Osteoblast (primary cell): ENCODE measurements at places on chromosomes 2 and 18. TPM values are rescaled to one million over a fixed set of nuclear protein-coding genes. Genes with fewer than 3 reads are reported as not detected.

Gene RGPD4
- under 0.01 TPM in 1 of 2 replicates, not detected in the other for total RNA-seq

Gene GKN2
- total RNA-seq: not detected in 2 replicates

Gene SCG2
- 2.2 and 2.4 TPM in 2 replicates for total RNA-seq

Gene XDH
- under 0.01 TPM in 2 replicates for total RNA-seq

Gene KCNE4
- total RNA-seq: 37.6 and 40.4 TPM in 2 replicates

Gene RAPGEF4
- total RNA-seq: 0.36 and 0.59 TPM in 2 replicates

- H3K4me3 ChIP-seq: no peak overlapping the region
- no peak overlapping the region for H3K27ac ChIP-seq
- no peak for DNase-seq
- H3K36me3 ChIP-seq: no peaks in the 10 kb centered on the region
These were observed 223.5 kb downstream of the RDH14 start for GRCh38 chr2:18336975-18337374.

GRCh38 chr2:8860239-8860638 is 22.8 kb upstream of the KIDINS220 start:
- H3K36me3 ChIP-seq: peaks cover 37% of the 10 kb centered on the region
- DNase-seq: no peak
- no peaks in the 10 kb centered on the region for H3K4me1 ChIP-seq
- no peaks in the 10 kb centered on the region for H3K27me3 ChIP-seq

DNA sequence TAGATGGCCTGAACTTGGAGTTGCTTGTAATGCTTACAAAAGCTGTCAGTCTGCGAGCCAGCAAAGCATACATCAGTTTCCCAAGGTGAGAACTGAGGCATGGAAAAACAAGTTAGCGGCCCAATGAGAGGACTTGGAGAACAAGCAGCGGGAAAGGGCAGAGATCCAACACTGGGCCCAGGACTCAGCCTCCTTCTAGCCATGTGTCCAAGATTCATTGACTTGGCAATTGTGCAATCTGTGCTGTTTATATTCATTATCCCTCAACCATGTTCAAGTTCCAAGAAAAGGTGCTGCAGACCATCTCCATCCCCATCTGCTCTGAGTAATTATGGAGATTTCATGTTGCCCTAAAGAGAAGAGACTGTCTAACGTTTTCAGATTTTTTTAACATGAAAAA is 187.4 kb downstream of the ALK start:
- no peak for DNase-seq
- H3K4me1 ChIP-seq: no peaks in the 10 kb centered on the region
- H3K27ac ChIP-seq: no peak overlapping the region
- no peaks in the 10 kb centered on the region for H3K36me3 ChIP-seq
- peaks cover 11% of the 10 kb centered on the region for H3K27me3 ChIP-seq

DNA sequence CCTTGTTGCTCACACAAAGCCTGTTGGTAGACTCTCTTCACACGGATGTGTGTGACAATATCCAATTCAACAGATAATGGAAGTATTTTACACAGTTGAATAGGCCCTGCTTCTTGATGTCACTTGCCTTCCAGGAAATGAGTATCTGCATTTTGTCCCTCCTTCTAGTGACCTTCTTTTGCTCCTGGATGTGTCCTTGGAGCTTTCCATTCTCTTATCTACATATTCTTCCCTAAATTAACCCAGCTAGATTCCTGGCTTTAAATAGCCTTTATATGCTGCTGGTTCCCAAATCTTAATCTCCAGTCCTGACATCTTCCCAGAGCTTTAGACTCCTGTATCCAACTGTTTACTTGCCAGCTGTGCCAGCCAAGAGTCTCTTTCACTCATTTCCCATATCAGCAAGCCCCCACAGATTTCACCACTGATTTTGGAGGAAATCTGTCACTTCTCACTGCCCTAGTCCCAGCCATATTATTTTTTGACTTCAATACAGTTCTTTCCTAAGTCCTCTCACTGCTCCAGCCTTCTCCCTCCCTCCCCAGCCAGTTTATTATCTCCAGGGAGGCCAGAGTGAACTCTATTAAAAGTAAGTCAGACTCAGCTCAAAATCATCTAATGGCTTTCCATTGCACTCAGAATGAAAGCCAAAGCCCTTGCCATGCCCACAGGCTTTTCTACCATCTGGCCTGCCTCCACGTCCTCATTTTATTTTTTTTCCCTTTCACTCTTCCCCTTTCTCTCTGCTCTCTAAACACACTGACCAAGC is 170.0 kb downstream of the PDE11A start:
- DNase-seq: no peak
- no peaks in the 10 kb centered on the region for H3K27me3 ChIP-seq
- no peaks in the 10 kb centered on the region for H3K4me1 ChIP-seq
- no peaks in the 10 kb centered on the region for H3K36me3 ChIP-seq
- no peak overlapping the region for H3K27ac ChIP-seq

GRCh38 chr2:11996618-11997017 is 250.2 kb downstream of the LPIN1 start:
- no peak overlapping the region for H3K4me3 ChIP-seq
- H3K27me3 ChIP-seq: no peaks in the 10 kb centered on the region
- H3K4me1 ChIP-seq: peaks cover 31% of the 10 kb centered on the region
- H3K36me3 ChIP-seq: no peaks in the 10 kb centered on the region
- DNase-seq: peak; percentile 77

DNA sequence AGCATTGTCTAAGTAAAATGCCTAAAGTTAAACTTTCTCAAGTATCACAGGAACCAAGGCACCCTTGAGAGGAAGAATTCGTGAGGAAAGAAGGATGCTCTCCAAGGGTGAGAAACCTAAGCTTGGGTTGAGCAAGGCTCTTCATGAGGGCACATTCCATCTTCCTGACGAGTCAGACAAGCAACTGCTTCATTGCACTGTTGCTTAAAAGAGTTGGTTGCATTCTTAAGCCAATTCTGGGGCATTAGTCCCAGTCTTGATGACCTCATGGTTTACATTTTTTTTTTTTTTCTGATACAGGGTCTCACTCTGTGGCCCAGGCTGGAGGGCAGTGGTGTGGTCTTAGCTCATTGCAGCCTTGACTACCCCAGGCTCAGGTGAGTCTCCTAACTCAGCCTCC is 237.5 kb downstream of the ACTR3 start:
- no peaks in the 10 kb centered on the region for H3K4me1 ChIP-seq
- no peaks in the 10 kb centered on the region for H3K36me3 ChIP-seq
- H3K27me3 ChIP-seq: no peaks in the 10 kb centered on the region
- no peak overlapping the region for H3K27ac ChIP-seq
- no peak overlapping the region for H3K4me3 ChIP-seq

GRCh38 chr18:47113796-47114540 is 36.3 kb downstream of the HDHD2 start:
- DNase-seq: no peak
- peaks cover 8% of the 10 kb centered on the region for H3K4me1 ChIP-seq
- no peak overlapping the region for H3K4me3 ChIP-seq
- peaks cover 30% of the 10 kb centered on the region for H3K36me3 ChIP-seq
- no peaks in the 10 kb centered on the region for H3K27me3 ChIP-seq

DNA sequence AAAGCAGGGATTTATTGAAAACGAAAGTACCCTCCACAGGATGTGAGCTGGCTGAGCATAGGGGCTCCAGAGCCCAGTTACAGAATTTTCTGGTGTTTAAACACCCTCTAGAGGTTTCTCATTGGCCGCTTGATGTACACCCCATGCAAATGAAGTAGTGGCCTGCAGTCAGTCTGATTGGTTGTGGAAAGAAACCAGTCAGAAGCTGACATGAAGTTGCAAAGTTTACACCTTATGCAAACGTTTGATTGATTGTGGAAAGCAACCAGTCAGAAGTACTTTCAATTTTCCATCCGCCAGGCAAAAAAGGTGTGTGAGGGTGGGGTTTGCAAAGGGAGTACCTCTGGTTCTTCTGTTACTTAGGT is 62.3 kb downstream of the VWA3B start:
- peak overlapping the region; percentile 70 for H3K4me3 ChIP-seq
- H3K27ac ChIP-seq: peak overlapping the region; percentile 17
- no peaks in the 10 kb centered on the region for H3K4me1 ChIP-seq
- H3K36me3 ChIP-seq: no peaks in the 10 kb centered on the region
- peaks cover 2% of the 10 kb centered on the region for H3K27me3 ChIP-seq
- peak; percentile 91 for DNase-seq

DNA sequence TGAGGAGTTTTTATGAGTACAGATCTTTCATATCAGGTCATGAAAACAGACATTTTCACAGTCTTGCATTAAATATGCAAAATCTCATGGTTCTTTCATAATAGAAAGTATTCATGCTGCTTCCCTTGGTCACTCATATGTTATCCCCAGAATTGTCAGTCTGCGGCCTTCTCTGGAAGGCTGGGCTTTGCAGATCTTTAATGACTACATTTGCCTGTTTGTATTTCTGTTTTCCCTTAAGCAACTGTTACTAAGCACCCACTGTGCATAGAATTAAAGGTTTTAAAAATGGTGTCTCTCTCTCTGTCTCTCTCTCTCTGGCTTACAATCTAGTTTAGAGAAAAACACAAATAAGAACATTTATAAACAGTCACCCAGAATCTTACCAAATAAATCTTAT is 456.3 kb downstream of the RIT2 start:
- H3K4me1 ChIP-seq: no peaks in the 10 kb centered on the region
- no peak overlapping the region for H3K4me3 ChIP-seq
- H3K27me3 ChIP-seq: no peaks in the 10 kb centered on the region
- DNase-seq: no peak

DNA sequence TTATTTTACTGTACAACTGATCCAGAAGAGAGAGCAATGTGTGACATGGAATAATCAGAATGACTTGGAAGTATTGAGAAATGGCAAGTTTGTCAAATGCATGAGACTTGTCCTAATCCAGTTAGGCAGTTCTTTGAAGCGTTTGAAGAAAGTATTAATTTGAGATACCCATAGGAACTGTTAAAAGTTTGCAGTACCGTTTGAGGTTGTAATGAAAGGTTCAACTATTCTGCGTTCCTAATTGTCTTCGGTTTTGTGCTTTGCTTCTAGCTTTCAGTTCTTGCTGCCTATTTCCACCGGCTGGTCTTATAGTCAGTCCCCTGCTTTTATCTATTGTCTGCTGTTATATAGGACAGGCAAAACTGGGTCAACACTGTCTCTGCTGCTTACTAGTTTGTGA is 41.8 kb downstream of the COX7A2L start:
- no peak overlapping the region for H3K4me3 ChIP-seq
- peaks cover 25% of the 10 kb centered on the region for H3K36me3 ChIP-seq

- H3K36me3 ChIP-seq: no peaks in the 10 kb centered on the region
- peak; percentile 62 for DNase-seq
- no peak overlapping the region for H3K27ac ChIP-seq
- peaks cover 96% of the 10 kb centered on the region for H3K27me3 ChIP-seq
- H3K4me1 ChIP-seq: peaks cover 5% of the 10 kb centered on the region
These were observed 6.9 kb downstream of the OTX1 start for GRCh38 chr2:63057249-63058143.

DNA sequence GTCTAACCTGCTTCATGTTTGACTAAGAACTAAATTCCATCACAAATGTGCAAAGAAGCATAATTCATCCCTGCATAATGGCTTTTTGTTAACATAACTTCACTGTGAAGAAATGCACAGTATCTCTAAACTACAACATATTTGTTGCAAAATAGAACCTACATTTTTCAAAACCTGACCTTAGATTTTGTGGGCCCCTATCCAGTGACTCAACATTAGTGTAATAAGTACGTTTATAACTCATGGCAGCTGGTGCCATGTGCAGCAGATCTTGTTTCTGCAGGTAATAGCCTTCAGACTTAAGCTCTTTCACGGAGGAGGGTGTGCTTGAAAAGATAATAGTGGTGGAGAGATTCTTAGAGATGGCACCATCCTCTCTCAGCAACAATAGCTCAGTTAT is 28.6 kb upstream of the VWC2L start:
- no peak overlapping the region for H3K4me3 ChIP-seq
- H3K36me3 ChIP-seq: no peaks in the 10 kb centered on the region
- H3K27ac ChIP-seq: no peak overlapping the region
- no peaks in the 10 kb centered on the region for H3K27me3 ChIP-seq
- DNase-seq: no peak
- H3K4me1 ChIP-seq: no peaks in the 10 kb centered on the region

DNA sequence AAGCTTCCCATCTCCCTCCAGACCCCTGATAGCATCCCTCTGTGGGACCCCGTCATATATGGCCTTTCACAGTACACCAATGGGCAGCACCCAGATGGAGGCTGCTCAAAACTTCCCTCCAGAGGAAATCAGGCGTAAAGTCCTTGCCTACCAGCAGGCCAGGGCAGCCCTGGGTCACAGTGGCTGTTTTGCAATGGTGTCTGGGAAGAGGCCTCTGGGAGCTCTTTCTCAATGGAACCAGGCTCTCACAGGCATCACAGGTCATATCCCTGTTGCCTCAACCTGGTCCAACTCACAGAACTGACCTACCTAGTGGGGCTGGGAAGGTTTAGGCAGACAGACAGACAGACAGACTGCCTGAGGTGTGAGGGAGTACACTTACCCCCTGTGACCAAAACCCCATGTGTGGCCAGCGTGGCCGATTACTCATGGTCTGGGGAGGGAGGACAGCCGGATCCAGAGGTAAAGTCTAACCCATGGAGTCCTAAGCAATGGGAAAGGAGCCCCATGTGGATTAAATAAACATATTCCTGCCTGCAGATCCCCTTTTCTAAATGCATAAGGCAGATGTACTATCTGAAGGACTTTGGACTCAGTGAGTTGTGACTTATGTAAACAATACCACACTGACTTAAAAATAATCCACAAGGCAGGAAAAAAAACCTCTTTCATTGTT is 58.2 kb downstream of the BCL2L11 start:
- H3K27me3 ChIP-seq: peaks cover 12% of the 10 kb centered on the region
- no peak for DNase-seq
- H3K4me3 ChIP-seq: no peak overlapping the region
- no peaks in the 10 kb centered on the region for H3K36me3 ChIP-seq

DNA sequence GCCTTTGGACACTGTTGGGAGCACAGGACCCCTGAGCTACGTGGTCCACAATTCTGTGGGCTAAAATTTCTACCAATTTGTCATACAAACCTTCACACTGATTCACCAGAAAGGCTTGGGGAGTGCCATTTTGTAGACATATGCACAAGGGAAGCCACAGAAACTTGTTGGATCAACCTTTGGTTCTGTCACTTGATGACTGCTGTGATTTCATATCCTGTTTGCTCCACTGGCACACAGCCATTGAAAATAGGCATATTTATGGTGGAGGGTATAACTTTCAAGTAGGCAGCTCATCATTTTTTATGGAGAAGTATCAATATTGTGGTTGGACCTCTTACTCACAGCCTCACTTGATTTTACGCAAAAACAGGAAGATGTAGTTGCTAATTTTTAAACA is 10.5 kb downstream of the NAPG start:
- no peak overlapping the region for H3K4me3 ChIP-seq
- peaks cover 3% of the 10 kb centered on the region for H3K4me1 ChIP-seq
- no peak overlapping the region for H3K27ac ChIP-seq
- peaks cover 25% of the 10 kb centered on the region for H3K36me3 ChIP-seq
- no peaks in the 10 kb centered on the region for H3K27me3 ChIP-seq

DNA sequence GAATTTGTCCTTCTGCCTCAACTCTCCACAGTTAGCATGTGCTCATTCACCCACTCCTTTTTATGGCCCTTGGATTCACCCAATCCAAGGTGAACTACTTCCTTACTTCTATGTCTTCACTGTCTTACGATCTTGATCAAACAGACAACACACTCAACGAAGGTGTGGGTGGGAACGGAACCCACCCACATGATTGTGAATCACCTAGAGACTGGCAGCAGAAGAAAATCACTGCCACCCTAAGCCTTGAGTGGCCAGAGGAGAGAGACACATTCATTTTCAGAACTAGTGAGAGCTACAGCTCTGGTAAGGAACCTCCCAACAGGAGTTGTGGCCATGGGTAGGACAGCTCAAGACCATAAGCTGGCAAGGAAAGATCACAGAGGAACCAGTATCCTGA is 194.3 kb downstream of the PLCL1 start:
- no peaks in the 10 kb centered on the region for H3K27me3 ChIP-seq
- H3K27ac ChIP-seq: no peak overlapping the region
- H3K4me3 ChIP-seq: no peak overlapping the region
- no peaks in the 10 kb centered on the region for H3K4me1 ChIP-seq
- no peak for DNase-seq

GRCh38 chr2:218006741-218007140 is 3.9 kb upstream of the TNS1 start:
- H3K36me3 ChIP-seq: no peaks in the 10 kb centered on the region
- peak; percentile 91 for DNase-seq
- H3K27me3 ChIP-seq: peaks cover 6% of the 10 kb centered on the region
- peaks cover 65% of the 10 kb centered on the region for H3K4me1 ChIP-seq
